ENCODE measurements at places on chromosomes 5 and 9.
A peak's percentile ranks its signal among the peaks of the same experiment; 100 is the strongest.

DNA sequence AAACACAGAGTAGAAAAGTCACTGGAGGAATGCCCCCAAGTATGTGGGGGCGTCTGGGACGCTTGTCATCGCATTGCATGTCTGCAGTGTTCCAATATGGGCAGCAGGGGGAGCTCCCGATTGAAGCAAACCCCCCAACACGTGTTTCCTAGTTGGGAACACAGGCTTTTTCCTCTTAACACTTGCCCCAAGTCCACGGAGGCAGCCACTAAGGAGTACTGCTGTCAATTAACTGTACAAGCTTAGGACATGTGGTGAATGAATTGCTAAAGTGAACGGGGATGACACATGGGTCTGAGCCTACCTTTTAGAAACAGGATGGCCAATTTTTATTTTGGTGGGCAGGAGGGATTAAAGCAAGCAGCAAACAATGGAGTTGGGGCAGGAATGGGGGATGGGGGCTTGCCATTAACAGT lies 2.2 kb downstream of the GABRB2 start:
- peak; percentile 46 for DNase-seq

- no peak for DNase-seq
Observed at GRCh38 chr5:108634617-108635288, 112.9 kb upstream of the FER start.

GRCh38 chr9:19223724-19224123 lies 6.8 kb upstream of the DENND4C start:
- DNase-seq, result no peak

DNA sequence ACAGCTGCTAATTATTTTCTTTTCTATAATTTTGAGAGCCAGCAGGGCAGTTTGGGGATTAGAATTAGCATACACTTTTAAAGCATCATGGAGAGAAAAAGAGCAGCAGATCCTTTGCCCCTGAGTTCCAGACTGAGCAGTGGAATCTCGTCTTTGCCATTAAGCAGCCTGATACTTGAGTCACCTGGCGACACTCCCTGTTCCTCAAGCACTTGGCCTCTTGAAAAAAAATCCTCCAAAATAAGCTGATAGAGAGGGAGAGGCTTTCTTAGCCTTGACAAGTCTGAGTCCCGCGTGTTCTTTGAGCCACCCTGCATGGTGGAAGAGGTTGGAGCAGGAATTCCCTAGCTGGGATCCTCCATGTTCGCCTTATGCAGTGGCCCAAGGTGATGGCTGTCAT lies 398.3 kb downstream of the IRX2 start:
- DNase-seq, result no peak

DNA sequence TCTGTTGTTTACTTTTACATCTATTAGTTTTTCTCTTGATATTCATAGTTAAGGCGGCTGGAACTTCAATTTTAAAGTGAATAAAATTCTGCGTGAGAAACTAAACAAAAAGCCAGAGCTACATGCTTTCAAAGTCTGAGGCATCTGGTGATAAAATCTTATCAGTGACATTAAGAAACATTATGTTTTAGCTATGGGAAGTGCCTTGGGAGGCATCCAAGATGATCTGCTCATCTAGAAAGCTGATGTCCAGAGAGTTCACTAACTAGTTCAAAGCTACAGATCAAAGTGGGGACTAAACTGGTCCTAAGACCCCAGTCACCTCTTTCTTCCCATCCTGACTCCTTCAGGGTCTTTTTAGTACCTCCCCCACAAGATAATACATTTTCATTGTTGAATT lies 37.2 kb downstream of the MRPS27 start:
- no peak for DNase-seq

GRCh38 chr9:76296561-76297310 lies 97.5 kb downstream of the RFK start:
- DNase-seq, result no peak

- peak; percentile 60 for DNase-seq
Observed at GRCh38 chr9:34610434-34611206, 1.3 kb downstream of the RPP25L start.

DNA sequence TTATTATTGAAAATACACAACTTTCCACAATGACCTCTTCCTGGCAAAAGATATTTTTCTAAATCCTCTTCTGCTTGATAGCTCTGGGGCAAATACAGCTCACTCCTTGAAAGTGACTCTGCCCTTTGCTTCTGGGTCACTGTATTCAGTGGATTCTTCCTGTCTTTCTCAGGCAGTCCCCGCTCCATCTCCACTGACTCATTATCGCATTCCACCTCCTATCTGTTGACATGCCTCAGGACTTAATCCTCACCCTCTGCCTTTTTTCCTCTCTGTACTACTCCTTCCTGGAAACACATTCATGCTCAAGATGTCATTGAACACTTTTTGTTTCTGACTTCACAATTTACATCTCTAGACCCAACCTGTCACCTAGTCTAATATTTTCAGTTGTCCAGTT lies 8.4 kb upstream of the RGS7BP start:
- DNase-seq, result no peak

DNA sequence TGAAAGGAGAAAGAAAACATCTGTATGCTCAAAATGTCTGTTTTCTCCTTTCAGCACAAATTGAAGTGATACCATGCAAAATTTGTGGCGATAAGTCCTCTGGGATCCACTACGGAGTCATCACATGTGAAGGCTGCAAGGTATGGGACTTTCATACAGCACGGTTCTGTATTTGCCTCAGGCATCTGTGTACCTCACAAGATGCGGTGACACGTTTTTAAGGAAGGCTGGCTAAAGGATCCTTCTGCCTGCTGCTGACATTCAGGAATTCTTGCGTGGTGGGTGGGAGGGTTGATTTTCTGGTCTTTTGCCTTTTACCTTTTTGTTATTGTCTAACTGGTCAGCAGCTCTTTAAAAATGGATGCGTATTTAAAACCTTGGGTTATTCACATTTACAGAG lies 133.1 kb downstream of the RORB start:
- no peak for DNase-seq

DNA sequence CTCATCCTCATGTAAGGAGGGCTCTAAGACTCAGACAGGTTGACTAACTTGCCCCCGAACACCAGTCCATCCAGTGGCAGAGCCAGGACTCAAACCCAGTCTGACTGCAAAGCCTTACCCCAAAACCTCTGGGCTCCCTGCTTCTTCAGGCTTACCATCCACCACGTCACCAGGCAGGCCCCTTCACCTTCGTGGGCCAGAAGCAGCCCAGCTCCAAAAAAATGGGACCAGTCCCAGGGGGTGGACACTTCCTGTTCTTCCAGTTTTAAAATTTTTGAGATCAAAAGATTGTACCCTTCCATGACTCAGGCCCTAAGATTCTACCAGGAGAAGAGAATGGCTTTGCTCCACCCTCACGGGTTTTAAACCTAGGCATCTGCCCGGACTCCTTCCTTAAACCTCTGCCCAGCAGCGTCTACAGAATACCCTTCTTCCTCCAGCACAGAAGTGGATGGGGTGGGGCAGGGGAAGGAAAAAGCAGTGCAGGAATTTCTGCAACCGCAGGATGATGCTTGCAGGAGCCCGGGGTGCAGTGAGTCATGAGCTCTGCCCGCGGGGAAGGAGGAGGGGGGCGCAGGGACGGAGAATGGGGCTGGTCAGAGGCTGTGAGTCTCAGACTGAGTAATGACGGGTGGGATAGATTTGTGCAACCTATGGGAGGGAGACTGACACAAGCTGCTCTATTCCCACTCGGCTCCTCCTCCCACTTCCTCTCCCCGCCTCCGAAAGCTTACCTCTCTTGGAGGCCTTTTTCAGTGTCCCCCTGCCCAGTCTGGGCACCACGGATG lies 50.4 kb upstream of the STXBP1 start:
- no peak for DNase-seq

GRCh38 chr5:55671975-55672374 lies 40.1 kb downstream of the SLC38A9 start:
- no peak for DNase-seq

- DNase-seq, result no peak
Observed at GRCh38 chr9:75734802-75735201, 155.7 kb upstream of the PCSK5 start.

GRCh38 chr9:101325053-101325452 lies 59.8 kb downstream of the BAAT start:
- DNase-seq, result no peak

- DNase-seq, result no peak
Observed at GRCh38 chr5:59769041-59769360, 124.5 kb downstream of the PDE4D start.
